Stimulated activated CD8-positive, alpha-beta memory T cell treated with anti-CD3 and anti-CD28 coated beads, Interleukin-15, amount 100 ng/mL, for 24 hours (primary cell): ENCODE measurements at places on chromosomes 3 and 15.

GRCh38 chr3:31974471-31974870, 6.6 kb downstream of the OSBPL10 start:
- no peak for DNase-seq

DNA sequence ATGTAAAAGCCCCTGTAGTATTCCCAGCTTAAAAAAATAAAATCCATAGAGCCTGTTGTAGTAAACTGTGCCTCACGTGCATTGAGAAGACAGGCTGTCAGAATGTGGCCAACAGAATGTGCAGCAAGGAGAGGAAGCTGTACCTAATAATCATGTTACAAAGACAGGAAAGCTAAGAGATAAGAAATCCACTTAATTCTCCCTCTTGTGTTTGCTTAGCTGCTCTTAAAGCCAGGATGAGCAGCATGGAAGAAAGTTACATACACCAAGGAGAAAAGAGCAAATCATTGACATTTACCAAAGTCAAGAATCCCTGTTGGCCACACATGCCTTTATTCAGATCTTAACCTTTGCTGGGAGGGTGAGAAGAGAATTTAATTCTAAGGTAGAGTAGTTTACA, 85.9 kb downstream of the TNIK start:
- no peak for DNase-seq

DNA sequence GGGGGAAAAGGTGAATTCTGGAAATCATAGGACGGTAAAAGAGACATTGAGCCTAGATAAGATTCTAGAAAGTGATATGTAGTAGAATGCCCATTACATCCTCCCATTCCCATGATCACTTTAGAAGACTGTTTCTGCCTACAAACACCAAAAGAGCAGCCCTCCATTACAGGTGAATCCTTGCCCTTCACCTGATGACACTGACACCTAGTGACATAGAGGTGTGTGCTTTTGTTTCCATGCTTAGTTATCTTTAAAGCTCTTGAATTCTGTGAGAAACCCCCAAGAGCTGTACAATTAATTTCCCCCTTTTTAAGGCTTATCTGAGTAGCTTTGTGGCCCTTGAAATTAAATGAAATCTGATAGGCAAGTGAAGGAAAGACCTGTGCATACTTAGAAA, 8.3 kb upstream of the BBX start:
- no peak for DNase-seq

GRCh38 chr3:157920822-157921700, 185.2 kb downstream of the SHOX2 start:
- no peak for DNase-seq

DNA sequence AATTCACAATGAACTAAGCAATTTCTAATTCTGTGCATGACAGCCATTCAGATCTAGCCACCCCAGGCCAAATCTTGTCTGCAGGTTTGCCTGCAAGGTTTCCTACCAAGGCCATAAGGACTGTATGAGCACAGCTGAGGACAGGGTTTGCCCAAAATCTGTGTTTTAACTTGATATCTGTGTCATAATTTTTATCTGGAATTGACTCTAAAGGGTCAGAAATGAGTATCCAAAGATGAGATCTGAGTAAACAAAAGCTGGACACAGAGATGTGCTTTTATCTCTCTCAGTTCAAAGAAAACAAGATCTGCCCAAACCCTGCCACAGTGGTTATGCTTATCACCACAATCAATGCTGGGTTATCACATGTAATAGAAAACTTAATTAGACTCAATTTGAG, 154.6 kb upstream of the COL8A1 start:
- DNase-seq: no peak

DNA sequence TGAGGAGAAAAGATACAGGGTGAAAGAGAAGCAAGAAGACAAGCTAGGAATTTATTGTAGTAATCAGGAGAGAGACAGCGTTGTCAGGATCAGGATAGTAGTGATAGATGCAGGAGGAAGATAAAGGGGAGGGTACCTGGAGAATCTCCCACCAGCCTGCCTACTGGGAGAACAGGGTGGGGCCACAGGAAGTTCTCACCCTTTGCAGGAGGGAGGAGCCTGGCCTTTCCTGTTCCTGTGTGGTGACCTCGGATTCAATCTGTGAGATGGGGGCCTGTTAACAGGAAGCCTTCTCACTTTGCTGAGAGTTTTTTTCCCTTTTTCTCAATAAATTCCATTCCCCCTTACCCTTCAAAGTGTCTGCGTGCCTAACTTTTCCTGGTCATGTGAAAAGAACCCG, 37.6 kb downstream of the GMPS start:
- no peak for DNase-seq

- no peak for DNase-seq
Observed at GRCh38 chr3:184642631-184643285, 69.1 kb downstream of the MAGEF1 start.

DNA sequence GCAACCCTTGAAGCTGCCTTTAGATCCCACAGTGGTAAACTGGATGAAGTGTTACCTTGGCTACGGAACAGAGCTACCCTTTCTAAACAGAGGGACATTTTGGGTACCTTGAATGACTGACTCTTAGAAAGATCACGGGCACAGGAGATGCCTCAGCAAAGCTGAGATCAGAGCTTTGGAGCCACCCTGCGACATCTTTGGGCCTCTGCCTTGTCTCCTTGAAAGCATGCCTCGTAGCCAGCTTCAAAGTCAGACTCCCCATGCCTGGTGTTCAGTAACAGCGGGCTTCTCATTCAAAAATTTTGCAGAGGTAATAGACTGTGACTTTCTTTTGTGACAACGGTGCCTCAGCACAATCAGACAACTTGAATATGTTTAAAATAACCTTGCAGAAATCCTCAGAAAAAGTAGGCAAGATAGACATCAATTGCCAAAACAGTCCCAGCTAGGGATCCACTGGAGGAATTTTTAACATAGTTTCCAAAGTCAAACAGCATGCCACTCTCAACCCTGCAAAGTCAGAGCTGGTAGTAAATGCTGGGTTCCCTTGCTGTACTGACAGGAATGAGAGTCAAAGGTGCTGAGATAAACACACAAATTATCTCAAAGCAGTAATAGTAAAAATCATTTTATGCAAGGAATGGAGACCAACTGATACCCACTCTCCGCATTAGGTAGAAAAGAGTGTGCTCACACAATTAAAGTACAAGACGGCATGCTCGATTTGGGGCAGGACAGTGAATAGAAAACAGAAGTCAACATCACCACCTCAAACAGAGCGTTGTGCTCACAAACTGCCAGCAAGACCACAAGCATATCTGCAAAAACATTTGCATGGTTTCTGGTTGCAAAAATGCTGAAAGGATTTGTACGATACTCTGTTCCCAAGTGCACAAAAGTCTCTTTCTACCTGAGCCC, 82.1 kb downstream of the MYO1E start:
- DNase-seq: no peak

DNA sequence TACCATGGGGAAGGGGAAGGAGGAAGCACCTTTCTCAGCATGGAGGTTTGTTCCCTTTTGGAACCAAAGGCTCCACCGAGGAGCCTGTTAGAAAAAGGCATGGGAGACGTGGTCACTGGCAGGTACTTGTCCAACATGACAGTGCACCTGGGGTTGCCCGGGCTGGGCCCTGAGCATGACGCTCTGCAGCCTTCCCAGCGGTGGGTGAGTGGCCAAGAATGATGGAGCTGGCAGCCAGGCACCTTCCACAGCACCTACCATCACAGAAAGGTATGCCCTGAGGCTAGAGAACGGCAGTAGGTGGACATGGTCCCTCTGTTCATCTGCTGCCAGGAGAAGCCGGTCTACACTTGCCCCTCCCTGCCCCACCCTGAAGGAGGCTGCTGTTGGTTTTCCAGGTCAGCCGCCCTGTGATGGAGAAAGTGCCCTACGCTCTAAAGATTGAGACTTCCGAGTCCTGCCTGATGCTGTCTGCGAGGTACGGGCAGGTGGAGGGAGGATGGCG, 29.0 kb upstream of the NR2C2 start:
- no peak for DNase-seq

DNA sequence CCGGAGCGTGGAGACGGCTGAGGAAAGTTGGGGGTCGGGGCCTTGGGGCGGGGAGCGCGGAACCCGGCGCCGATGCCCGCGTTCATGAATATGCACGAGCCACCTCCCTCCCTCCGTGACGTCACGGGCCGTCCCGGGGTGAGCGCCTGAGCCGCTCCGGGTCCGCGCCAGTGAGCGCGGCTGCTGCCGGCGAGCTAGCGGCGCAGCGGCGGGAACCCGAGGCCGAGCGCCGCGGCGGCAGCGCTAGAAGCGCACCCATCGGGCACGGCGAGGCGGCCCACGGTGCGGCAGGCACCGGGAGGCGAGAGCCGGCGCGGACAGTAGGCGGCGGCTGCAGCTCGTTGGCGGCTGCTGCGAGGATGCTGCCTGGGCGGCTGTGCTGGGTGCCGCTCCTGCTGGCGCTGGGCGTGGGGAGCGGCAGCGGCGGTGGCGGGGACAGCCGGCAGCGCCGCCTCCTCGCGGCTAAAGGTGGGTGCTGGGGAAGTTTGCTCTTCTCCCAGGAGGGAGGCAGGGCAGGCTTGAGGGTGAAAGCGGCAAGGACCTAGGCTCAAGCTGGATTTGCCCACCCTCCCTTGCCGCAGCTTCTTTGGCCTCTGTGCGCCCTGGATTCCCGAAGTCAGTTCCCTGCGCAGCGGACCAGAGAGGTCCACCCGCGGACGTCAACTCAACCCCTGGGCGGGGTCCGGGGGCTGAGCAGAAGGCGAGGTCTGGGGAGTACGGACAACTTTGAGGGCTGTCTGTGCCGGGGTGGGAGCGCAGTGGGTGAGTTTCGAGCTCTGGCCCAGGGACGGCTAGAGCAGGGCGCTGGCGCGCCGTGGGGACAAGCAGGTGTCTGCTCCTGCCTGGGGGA, at the start of gene CLSTN2:
Gene CLSTN2 (plus strand): TSS at position 170 of the 850 bp plus-strand sequence.
- no peak for DNase-seq

GRCh38 chr3:122169911-122170310, 13.6 kb upstream of the CASR start:
- DNase-seq: no peak

DNA sequence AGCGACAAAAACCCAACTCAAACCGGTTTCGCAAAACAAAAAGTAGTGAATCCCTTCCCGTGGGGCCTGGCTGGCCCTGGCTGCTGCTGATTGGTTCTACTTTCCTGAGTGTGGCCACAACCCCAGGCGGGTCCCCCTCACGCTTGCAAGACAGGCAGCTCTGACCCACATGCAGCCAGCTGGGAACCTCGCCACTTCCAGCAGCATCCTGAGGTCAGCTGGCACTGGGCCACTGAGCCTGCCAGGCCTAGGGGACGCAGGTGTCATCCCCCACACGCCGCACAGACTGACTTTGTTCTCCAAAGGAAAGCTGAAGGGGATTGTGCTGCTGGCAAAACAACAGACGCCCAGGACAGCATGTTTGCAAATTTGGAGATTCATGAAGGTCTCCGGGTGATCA, 111.1 kb downstream of the TPRA1 start:
- no peak for DNase-seq

DNA sequence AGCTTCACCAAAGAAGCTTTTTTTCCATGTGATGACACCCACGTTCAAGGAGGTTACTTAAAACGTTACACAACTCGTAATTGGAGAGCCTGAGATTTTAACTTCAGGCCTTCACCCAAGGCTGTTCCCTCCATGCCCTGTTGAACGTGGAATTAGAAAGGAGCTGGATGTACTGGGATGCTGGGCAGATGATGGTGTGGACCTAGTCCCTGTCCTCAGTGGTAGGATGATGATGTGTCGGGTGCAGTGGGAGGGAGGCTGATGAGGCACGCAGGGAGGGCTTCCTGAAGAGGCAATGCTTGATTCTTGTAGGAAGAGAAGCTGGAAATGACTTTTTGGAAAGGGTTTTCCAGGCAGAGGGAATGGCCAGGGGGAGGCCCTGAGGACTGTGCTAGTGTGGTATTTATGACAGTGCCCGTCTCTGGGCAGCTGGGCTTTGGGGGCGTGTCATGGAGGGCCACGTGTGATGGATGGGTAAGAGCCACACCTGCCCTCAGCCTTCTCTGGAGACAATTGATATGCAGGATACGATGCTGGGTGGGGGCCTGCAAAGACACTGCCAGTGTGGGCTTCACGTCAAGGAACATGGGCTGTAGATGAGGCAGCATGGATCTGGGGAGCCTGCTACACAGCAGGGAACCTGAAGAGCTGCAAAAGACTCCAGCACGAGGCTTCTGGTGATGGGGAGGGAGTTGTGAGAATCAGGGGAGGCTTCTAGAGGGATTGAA, 15.3 kb downstream of the SYNM start:
- no peak for DNase-seq

DNA sequence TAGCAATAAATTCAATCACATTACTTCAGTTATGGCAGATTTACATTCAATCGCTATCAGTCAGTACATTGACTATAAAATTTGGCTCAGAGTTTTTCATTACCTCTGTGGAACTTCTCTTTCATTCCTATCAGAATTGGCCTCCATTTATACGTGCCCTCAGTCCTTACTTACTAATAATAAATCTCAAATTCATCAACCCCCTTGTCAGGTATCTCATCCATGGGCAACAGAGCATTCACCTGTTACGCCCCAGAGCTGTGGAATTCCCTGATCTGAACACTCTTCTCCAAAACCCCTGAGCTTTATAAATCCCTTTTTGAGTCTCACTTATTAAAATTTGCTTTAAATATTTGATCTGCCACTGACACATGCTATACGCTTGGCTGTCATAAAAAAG, 492.9 kb downstream of the GBE1 start:
- DNase-seq: no peak

DNA sequence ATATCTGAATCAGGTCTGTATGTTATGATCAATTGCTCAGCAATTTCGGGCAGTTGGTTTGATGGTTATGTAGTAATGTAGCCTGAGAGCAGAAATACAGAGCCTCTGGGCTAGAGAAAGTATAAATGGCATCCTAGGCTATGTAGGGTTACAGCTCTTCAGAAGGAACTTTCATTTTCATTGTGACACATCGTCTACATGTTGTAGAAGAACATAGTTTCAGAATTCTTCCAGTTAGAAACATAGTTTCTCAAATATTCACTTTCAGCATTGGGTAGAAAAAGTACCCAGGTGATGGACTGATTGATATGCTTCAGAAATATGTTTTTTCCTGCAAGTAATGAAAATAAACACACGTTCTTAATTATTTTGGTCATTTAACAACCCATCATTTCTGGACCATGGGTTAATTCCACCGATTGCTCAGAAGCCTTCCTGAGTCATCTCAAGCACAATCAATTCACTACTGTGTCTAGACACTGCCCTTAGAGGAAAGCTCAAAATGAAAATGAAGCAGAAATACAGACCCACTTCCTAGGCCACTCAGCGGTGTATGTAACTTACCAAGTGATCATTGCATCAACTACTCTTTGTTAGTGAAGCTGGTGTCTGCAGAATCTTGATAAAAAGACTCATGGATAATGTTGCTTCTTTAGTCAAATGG, 88.8 kb upstream of the TSEN2 start:
- no peak for DNase-seq

- DNase-seq: no peak
Observed at GRCh38 chr3:171250444-171250843, 209.8 kb downstream of the TNIK start.

GRCh38 chr3:111863942-111864694, 5.1 kb downstream of the PHLDB2 start:
- DNase-seq: no peak

DNA sequence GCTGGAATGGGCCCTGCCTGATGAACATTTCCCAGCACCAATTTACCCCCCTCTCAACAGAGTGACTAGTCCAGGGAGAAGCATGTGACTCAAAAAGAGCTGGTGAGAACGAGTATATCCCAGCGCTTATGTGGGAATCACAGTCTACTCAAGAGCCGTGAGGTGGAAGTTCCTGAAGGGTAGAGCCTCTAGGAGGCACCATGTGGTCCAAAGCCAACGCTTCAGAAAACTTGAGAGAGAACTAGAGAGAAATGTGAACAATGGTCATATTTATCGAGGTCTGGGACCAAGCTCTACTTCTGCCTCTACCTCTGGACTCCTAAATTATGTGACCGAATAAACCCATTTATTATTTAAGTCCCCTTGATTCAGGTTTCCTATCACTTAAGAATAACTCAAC, 111.0 kb upstream of the RAP2B start:
- DNase-seq: no peak
